T47D (cell line): ENCODE measurements at places on chromosomes 2 and 18.

GRCh38 chr18:37306432-37306831 is 259.2 kb downstream of the CELF4 start:
- no peak for DNase-seq

- no peak for DNase-seq
Observed at GRCh38 chr18:24817587-24818371, 357.3 kb downstream of the HRH4 start.

DNA sequence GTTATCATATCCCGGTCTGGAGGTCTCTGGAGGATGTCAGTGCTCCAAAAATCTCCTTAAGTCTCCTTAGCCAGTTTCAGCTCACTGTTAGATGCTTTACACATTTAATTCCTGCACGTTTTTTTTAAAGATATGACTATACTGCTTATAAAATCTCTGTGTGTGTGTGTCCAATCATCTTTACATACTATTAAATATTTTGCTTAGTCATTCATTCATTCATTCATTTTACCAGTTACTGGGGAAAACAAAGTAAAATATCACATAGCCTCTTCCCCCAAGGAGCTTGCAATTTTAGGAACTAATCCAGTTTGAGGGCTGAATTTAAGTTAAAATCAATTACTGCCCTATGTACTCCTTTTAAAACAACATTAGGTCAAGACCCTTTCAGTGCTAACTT is 293.2 kb upstream of the LYPD1 start:
- no peak for DNase-seq

- DNase-seq = peak; percentile 69
Observed at GRCh38 chr2:38692636-38693318, 26.9 kb downstream of the GALM start.
